Caco-2 (cell line): ENCODE measurements at places on chromosomes 12 and 14. TPM values are rescaled to one million over a fixed set of nuclear protein-coding genes. Genes with fewer than 3 reads are reported as not detected.

GRCh38 chr12:128820723-128821432 is 2.9 kb downstream of the SLC15A4 start:
- no peaks in the 10 kb centered on the region for H3K27me3 ChIP-seq
- no peak overlapping the region for H3K4me3 ChIP-seq
- H3K4me1 ChIP-seq: peaks cover 6% of the 10 kb centered on the region; the same call in 1 of the 2 replicates
- no peak overlapping the region for H3K27ac ChIP-seq
- H3K36me3 ChIP-seq: no peaks in the 10 kb centered on the region

Gene CLEC2A
- total RNA-seq: not detected in 2 replicates

DNA sequence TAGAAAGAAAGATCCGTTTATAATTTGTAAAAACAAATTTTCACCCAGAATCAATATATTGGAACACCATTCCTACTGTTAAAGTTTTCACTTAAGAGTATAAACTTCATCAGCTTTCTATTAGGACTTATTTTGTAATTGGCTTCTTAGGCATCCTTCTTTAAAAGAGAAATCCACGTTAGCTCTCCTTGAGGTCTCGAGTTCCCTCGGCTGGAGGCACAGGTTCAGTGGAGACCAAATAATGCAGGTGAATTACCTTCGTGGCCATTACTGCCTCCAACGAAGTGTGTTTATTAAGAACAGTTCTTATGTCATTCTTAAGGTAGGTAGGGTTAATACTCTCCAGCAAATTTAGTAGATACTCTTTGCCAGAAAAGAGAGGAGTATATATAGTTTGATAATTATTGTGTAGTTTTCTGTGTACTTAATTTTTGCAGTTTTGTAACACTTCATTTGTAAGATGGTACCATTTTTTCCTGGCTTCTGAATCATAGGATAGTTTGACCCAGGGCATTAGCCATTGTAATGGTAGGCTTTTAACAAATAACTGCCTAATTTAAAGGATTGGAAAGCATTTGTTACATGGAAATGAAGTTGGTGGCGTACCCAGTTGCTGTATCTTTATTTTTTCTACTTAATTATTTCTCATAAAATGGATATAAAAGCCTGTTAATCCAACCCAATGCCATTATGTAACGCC is 2.2 kb downstream of the CALM1 start:
- peak overlapping the region; percentile 86 for H3K27ac ChIP-seq
- no peaks in the 10 kb centered on the region for H3K27me3 ChIP-seq
- peaks cover 7% of the 10 kb centered on the region for H3K36me3 ChIP-seq
- H3K4me1 ChIP-seq: peaks cover 12% of the 10 kb centered on the region

GRCh38 chr12:117714203-117714602 is 254.6 kb downstream of the KSR2 start:
- H3K27me3 ChIP-seq: no peaks in the 10 kb centered on the region
- H3K27ac ChIP-seq: no peak overlapping the region

- H3K4me1 ChIP-seq: no peaks in the 10 kb centered on the region
- no peaks in the 10 kb centered on the region for H3K27me3 ChIP-seq
- DNase-seq: no peak
- H3K36me3 ChIP-seq: no peaks in the 10 kb centered on the region
Measured at GRCh38 chr12:17577405-17577804, 512.6 kb downstream of the RERGL start.

- H3K27ac ChIP-seq: no peak overlapping the region
- peak; percentile 40 for DNase-seq
- H3K4me3 ChIP-seq: no peak overlapping the region
- no peaks in the 10 kb centered on the region for H3K4me1 ChIP-seq
- no peaks in the 10 kb centered on the region for H3K27me3 ChIP-seq
Measured at GRCh38 chr12:100159391-100160104, 16.9 kb upstream of the BLTP3B start.

Gene HOXC12
- total RNA-seq: 9.4 and 10.3 TPM in 2 replicates

GRCh38 chr14:27506272-27506671 is 908.4 kb upstream of the NOVA1 start:
- H3K4me3 ChIP-seq: no peak overlapping the region
- H3K4me1 ChIP-seq: no peaks in the 10 kb centered on the region
- no peaks in the 10 kb centered on the region for H3K27me3 ChIP-seq
- no peak for DNase-seq
- H3K36me3 ChIP-seq: no peaks in the 10 kb centered on the region

DNA sequence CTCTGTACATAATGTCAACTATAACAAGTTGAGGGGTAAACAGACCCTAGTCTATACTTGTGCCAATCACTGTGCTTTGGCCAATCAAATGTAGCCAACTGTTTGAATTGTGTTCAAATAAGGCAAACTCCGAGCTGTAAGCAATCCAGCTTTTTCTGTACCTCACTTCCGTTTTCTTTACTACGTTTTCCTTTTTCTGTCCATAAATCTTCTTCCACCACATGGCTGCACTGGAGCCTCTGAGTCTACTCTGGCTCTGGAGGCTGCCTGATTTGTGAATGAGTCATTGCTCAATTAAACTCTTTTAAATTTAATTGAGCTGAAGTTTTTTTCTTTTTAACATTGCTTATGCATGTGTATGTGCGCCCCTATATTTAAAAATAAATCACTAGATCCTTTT is 29.7 kb downstream of the CLEC1A start:
- H3K27me3 ChIP-seq: no peaks in the 10 kb centered on the region; the same call in 1 of the 2 replicates
- H3K36me3 ChIP-seq: no peaks in the 10 kb centered on the region
- no peak for DNase-seq
- no peak overlapping the region for H3K27ac ChIP-seq
- no peak overlapping the region for H3K4me3 ChIP-seq
